ENCODE measurements at places on chromosomes 4 and X.

GRCh38 chrX:41661366-41662095 lies 27.2 kb upstream of the GPR34 start:
- DNase-seq, result no peak

DNA sequence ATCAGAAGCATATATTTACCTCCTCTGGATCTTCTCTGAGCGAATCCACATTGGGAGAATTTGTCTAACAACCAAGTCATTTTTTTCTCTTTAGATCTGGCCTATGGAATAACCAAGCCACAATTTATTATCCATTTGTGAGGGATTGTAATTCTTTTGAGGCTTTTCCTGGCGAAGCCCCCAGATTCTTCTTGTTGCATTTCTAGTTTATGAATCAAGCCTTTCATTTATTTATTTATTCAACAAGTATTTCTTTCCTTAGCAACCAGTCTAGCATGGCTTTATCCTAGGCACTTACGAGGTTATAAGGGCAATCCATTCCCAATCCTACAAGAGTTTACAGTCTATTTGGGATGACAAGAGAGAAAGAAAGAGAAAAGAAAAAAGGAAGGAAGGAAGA lies 18.4 kb upstream of the FNIP2 start:
- peak; percentile 75 for DNase-seq

- no peak for DNase-seq
Measured at GRCh38 chr4:165627128-165627527, 245.9 kb upstream of the TLL1 start.

GRCh38 chrX:29487714-29488113 lies 727.6 kb upstream of the MAGEB2 start:
- DNase-seq, result no peak

DNA sequence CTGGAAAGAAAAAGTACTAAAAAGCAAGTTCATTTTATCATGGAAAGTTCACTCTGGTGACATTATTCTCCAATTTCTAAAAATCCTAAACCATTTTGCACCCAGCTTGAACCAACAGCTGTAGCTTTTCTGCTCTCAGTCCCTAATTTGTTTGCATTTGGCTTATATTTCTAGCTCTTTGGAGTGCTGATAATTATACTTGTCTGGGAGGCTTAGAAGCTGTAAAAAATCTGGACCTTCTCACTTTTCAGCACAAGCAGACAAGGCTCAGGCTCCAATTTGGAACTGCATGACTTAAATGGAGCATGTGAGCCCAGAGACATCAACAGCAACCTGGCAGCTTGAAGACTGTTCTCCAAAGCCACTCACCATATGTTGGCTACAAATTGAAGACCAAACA lies 170.9 kb upstream of the PCDH18 start:
- no peak for DNase-seq

DNA sequence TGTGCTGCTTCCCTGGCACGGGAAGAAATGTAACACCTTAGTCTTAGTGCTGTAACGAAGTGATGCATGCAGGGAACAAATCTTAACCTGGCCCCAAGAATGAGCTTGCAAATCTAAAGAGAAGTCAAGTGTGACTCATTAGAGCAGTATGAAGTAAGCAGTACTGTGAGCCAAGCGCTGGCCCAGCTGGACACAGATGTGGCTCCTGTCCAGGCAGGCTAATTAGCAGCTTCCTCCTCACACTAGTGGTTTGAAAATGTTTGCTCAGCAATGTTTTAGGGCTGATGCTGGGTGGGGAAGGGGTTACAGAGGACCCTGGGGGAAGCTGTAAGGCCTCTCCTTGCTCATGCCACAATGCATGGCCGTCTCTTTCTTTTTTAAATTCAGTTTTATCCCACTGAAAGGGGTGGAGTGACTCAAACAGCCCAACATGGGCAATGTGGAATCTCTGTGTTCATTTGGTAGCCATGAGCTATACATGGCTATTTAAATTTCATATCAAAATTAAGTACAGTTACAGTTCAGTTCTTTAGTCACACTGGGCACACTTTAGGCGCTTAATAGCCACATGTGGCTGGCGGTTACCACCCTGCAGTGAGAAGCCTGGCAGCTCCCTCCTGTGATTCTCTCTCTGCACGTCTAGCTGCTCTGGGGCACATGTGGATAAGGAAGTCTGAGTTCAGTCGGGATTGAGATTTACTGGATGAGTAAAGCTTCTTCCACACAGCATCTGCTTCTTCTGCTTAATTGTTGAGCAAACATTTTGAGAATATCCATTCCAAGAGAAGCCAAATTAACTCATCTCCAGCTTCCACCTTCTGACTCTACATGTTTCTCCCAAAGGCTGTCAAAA lies 48.8 kb downstream of the MAP7D2 start:
- DNase-seq, result peak; percentile 54

DNA sequence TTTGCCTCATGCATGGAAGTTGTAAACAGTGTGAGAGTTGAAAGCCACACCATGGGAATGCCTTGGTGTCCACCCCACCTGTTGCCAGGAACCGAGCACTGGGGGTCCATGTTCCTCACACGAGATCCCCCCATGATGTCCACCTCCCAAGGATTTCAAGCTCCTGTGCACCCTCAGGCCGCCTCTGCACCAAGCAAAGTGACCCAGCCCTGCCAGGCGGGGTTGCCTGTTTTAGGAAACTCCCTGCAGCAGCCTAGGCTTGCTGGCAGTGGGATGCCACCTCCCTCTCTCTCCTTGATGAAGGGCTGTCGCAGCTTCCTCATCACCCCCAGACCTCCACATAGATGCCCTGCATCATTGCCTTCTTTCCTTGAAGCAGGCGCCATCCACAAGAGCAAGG lies 82.8 kb downstream of the GPR143 start:
- DNase-seq, result no peak

DNA sequence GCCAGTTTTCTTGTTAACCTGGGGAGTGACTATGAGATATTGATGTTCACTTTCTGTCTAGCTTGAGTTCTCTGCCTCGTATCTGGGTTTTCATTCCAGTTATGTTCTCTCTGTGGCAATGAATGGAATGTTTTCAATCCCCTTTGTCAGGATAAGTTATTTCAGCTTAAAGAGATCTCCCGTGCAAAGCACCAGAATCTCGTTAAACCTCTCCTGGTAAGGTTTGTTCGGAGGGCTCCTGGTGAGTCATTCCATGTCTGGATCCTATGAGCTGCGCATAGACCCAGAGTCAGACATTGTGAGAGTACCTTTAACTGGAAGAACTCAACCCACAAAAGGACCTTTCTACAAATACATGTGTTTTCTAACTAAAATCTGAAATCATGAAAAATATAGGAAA lies 51.0 kb downstream of the KDR start:
- no peak for DNase-seq

- DNase-seq, result no peak
Measured at GRCh38 chrX:145292218-145292617, 44.9 kb downstream of the SPANXN1 start.

DNA sequence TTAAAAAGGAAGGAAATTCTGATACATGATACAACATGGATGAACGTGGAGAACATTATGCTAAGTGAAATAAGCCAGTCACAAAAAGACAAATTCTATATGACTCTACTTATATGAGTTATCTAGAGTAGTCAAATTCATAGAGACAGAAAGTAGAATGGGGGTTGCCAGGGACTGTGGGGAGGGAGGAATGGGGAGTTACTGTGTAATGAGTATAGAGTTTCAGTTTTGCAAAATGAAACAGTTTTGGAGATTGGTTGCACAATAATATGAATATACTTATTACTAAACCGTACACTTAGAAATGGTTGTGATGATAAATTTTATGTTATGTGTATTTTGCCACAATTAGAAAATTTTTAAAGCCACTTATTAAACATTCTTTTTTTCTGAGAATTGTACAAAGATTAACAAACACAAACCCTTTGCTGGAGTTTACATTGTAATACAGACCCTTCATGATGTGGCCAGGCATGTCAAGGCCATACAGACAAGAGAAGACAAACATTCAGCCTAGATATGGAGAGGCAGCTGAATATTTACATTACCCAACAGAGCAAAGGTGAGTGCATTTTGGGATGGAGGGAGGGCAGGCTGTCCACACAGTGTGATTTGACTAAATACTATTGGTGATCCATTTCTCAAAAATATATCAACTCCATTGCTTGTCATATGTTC lies 21.2 kb upstream of the GPC3 start:
- no peak for DNase-seq

GRCh38 chr4:7780751-7781348 lies 158.8 kb downstream of the AFAP1 start:
- DNase-seq, result no peak

DNA sequence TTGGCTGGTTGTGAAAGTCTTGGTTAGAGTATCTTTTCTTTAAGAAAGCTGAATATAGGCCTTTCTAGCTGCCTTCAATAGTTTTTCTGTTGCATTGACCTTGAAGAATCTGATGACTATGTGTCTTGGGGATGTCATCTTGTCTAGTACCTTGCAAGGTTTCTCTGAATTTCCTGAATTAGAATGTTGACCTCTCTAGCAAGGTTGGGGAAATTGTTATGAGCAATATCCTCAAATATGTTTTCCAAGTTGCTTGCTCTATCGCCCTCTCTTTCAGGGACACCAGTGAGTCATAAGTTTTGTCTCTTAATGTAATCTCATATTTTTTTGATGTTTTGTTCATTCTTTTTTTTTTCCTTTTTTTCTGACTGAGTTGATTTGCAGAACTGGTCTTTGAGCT lies 194.7 kb downstream of the RAB28 start:
- DNase-seq, result peak; percentile 0

DNA sequence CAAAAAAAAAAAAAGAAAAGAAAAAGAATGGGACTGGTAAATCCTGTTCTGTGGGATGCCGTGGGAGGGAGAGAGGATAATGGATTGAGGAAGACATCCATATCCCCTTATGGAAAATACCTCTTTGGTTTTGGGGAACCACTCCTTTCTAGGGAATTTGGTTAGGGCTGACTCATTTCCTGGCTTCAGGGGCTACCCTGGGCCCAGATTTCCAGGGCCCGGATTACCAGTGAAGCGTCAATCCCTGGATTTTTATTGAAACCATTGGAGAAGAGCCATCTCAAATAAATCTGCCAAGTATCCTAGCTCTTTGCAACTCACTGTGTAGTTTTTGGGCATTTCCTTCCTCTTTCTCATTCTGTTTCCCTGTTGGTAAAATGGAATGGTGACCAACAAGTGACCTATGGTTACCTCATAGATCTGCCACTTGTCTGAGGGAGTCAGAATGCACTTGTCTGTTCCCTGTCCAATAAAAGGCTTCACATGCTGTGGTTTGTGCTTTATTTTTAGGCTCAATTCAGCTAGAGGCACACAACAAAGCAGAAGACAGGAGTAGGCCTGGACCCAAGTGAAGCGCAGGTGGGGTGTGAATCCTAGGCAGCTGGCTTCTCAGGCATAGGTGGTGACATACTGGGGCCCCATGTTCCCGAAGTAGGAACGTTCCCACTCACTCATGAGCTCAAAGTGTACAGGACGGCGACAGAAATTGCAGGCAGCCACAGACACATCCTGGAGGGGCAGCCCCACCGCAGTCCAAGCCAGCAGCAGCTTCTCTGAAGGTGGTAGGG lies 8.6 kb downstream of the APEX2 start:
- peak; percentile 19 for DNase-seq

DNA sequence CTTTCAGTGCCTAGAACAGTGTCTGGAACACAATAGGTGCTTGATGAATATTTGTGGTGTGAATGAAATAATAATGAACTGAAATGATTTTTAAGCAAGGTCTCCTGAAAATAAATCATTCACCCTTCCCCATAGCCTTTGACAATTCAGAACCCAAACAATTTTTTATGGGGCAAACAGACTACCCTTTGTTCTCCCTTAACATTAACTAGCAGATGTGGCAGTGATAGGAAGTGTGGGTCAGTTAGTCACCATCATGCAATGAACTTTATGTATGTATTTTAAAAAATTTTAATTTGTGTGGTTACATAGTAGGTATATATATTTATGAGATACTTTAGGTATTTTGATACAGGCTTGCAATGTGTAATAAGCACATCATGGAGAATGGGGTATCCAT lies 27.2 kb upstream of the CD40LG start:
- no peak for DNase-seq

DNA sequence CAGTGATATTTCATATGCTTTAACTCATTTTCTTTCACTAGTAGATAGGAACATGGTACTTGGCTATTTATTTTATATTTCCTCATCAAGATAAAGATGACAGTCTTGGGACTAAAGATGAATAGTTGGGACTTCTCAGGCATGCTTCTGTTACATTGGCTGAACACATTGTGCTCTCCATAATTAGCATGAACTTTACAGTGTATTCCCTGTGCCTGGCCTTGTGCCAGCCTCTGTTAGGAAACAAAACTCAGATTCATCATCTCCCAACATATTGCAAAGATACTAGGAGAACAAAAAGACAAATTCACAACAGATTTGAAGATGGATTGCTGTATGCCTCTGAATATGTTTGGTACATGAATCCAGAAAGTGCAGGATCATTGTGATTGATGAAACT lies 26.4 kb downstream of the GRIA2 start:
- DNase-seq, result no peak

DNA sequence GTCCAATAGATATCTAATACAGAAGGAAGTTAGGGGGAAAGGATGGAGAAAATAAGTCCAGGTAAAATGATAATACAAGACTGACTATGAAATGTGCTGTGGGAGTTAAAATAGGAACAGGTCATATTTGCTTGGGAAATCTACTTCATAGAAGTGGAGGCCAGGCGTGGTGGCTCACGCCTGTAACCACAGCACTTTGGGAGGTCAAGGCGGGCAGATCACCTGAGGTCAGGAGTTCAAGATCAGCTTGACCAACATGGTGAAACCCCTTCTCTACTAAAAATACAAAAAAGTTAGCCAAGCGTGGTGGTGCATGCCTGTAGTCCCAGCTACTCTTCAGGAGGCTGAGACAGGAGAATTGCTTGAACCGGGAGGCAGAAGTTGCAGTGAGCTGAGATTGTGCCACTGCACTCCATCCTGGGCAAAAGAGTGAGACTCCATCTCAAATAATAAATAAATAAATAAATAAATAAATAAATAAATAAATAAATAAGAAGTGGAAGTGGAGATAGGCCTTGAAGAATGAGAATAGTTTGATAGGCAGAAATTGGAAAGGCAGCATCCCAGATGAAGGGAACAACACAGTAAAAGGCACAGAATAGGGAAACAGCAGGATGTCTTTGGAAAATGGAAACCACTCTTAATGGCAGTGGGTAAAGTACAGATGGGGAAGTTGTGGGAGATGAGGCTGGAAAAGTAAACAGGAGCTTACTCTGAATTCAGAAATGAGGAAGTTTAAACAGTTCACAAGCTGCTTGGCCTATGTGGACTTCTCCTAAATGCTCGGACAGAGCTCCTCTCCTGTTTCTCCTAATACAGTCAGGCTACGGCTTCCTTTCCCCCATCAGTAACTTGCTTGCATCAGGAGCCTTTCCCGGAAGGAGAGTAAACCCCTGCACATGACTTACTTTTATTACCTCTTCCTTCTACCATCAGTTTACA lies 15.1 kb upstream of the GK start:
- no peak for DNase-seq

GRCh38 chr4:72896515-72896914 lies 173.0 kb downstream of the COX18 start:
- DNase-seq, result peak; percentile 46

DNA sequence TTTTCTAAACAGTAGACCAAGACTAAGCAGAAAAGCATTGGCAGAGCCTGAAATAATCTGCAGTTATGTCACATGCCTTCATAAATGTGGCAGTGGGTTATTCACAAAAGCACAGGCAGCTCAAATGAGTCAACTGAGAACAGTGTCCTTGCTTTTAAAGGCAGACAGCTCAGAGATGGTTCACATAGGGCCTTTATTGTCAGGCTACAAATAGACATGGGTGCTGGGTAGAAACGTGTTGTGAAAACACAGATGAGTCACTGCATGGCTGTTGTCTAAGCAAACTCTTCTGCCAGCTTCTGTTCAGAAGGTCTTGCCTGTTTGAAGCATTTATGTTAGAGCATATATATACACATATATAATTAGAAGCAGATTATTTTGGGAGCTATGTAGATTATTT lies 118.0 kb downstream of the SLC4A4 start:
- DNase-seq, result peak; percentile 22

Measured in fibroblast of skin of left biceps (primary cell).